ENCODE measurements at places on chromosomes 5 and 9.

DNA sequence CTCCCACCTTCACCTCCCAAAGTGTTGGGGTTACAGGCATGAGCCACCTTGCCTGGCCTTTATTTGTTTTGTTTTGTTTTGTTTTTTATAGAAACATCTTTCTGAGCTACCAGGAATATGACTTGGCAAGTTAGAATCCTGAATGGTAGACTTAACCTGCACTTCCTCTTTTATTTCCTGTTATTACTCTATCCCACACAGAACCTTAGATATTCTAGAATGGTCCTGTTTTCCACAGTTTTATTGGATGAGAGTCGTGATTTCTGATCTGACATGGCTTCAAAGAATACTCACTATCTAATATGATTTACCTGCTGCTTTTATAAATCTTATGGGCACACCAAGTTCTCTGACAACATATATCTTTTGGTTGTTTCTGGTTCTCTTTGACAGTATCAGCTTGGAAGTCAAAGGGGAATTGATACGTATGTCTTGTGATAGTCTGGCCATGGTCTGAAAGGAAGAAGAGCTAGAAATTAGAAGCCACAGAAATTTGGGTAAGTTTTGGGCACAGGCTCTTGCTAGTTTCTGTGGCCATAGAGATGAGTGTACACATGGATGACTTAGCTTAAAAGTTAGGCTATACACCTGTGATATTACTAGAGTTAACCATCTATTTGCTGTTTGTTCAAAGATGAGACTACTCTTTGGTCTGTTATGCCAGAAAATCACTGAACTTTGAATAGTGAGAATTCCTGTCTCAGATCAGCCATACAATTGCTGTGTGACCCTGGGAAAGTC, 4.7 kb upstream of the PANK3 start:
- DNase-seq = no peak

GRCh38 chr5:132766020-132766805, 10.8 kb downstream of the SEPTIN8 start:
- DNase-seq = no peak

- DNase-seq = no peak
These were observed 63.4 kb downstream of the TLE1 start for GRCh38 chr9:81625969-81626368.

DNA sequence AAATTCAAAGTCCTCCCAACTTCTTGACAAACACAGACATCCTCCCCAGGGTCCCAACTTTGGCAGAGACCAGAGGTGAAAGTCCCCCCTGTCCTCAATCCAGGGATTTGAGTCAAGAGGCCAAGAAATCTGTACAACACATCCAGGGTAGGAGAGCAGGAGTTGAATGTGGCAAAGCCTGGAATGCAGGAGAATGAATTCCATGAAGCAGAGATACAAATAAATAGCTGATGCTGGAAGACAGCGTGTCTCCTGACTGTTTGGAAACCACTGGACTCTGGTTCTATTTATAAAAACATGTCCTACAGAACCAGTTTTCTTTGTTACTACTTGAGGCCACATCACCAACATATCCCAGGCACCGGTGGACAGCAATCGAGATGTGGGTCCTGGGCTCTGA, 43.7 kb upstream of the SLIT3 start:
- no peak for DNase-seq

DNA sequence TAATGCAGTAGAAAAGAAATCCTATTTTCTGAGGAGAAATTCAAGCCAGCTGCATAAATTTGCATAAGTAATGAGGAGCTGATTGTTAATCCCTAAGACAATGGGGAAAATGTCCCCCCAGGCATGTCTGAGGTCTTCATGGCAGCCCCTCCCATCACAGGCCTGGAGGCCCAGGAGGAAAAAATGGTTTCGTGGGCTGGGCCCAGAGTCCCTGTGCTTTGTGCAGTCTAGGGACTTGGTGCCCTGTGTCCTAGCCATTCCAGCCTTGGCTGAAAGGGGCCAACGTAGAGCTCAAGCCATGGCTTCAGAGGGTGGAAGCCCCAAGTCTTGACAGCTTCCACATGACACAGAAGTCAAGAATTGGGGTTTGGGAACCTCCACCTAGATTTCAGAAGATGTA, 357.5 kb downstream of the SPATA31D1 start:
- no peak for DNase-seq

GRCh38 chr5:169566202-169566601, 17.4 kb upstream of the SPDL1 start:
- no peak for DNase-seq

DNA sequence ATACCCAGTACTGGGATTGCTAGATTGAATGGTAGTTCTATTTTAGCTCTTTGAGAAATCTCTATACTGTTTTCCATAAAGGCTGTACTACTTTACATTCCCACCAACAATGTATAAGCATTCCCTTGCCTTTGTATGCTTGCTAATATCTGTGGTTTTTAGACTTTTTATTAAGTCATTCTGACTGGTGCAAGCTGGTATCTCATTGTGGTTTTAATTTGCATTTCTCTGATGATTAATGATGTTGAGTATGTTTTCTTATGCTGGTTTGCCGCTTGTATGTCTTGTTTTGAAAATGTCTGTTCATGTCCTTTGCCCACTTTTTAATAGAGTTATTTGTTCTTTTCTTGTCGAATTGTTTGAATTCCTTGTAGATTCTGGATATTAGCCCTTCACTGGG, 512.7 kb upstream of the PAPPA start:
- DNase-seq = no peak

GRCh38 chr5:156589104-156589945, 260.8 kb upstream of the PPP1R2B start:
- no peak for DNase-seq

GRCh38 chr9:20319641-20320337, 302.5 kb downstream of the MLLT3 start:
- no peak for DNase-seq
